Caki2 (cell line): ENCODE measurements at places on chromosomes 4 and X. TPM values are rescaled to one million over a fixed set of nuclear protein-coding genes. Genes with fewer than 3 reads are reported as not detected.

Gene TMEM128
- total RNA-seq, result 43.5 and 50.6 TPM in 2 replicates

Gene LRCH2
- total RNA-seq, result not detected in 2 replicates

Gene SLC35A2
- total RNA-seq, result 13.8 and 33.1 TPM in 2 replicates

Gene RAB9B
- 2.7 TPM in 1 of 2 replicates, not detected in the other for total RNA-seq

Gene RENBP
- total RNA-seq, result 13.5 and 15.5 TPM in 2 replicates

Gene STS
- 0.09 and 0.37 TPM in 2 replicates for total RNA-seq

Gene FABP2
- not detected in 2 replicates for total RNA-seq

Gene GC
- total RNA-seq, result not detected in 2 replicates

Gene C4orf54
- not detected in 2 replicates for total RNA-seq

Gene ZCCHC4
- total RNA-seq, result 10.1 and 13.4 TPM in 2 replicates

Gene CLNK
- not detected in 2 replicates for total RNA-seq

Gene C4orf50
- 0.07 and 0.49 TPM in 2 replicates for total RNA-seq

Gene TBC1D9
- 12.9 and 22.4 TPM in 2 replicates for total RNA-seq

Gene TMEM31
- total RNA-seq, result not detected in 2 replicates

Gene DKK2
- total RNA-seq, result not detected in 2 replicates

Gene TNIP3
- 0.98 TPM in 1 of 2 replicates, not detected in the other for total RNA-seq

Gene SAGE1
- not detected in 2 replicates for total RNA-seq

Gene GRIA3
- not detected in 2 replicates for total RNA-seq

Gene BST1
- total RNA-seq, result 0.41 and 1.0 TPM in 2 replicates

Gene STAP1
- not detected in 2 replicates for total RNA-seq

Gene FANCB
- 0.98 and 4.3 TPM in 2 replicates for total RNA-seq

Gene SCFD2
- 15.4 and 19.0 TPM in 2 replicates for total RNA-seq

Gene ALB
- not detected in 2 replicates for total RNA-seq

Gene ATP6AP1
- 29.2 and 46.6 TPM in 2 replicates for total RNA-seq

Gene SFRP2
- total RNA-seq, result not detected in 2 replicates

Gene GLRA3
- not detected in 2 replicates for total RNA-seq

Gene TTC29
- total RNA-seq, result not detected in 2 replicates

Gene NPY2R
- not detected in 2 replicates for total RNA-seq

Gene SLITRK4
- total RNA-seq, result 1.6 and 2.3 TPM in 2 replicates
